ENCODE measurements at places on chromosomes 13 and 19.
A peak's percentile ranks its signal among the peaks of the same experiment; 100 is the strongest.

GRCh38 chr13:45021250-45021649 is 31.9 kb downstream of the GPALPP1 start:
- DNase-seq = no peak

DNA sequence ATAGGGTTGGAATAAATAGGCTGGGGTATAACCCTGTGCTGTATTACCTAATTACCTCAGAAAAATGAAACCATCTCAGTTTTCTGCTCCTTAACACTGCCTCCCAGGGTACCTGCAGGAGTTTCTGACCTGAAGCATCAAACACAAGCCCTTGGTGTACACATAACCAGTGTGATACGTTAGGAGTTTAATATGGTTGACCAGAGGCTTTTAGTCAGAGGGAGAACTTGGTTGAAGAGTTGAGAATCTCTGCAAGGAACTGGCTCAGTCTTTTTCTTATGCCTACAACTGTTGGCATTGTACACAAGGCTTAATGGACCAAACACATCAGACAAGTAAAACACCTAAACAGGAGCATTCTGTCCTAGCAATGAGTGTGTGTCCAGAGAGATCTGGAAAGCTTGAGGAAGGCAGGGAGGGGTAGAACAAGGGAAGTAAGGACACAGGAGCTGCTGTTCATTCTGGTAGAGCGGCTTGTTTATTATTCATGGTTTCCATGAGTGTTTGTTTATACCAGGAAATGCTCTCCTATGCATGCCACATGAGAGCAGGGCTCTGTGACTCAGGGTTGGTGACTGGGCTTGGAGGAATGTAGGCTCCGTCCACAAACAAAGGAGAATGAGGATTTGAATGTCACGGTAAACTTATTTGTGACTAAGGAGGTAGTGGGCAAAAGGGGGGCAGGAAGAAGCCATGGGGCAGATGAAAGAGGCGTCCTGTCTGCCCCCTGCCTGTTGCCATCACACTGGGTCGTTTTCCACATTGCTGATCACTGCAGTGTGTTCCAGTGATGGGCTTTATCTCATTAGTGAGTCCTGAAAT is 11.9 kb upstream of the SPATA13 start:
- DNase-seq = no peak

GRCh38 chr13:43305416-43305815 is 282.0 kb downstream of the DNAJC15 start:
- no peak for DNase-seq

DNA sequence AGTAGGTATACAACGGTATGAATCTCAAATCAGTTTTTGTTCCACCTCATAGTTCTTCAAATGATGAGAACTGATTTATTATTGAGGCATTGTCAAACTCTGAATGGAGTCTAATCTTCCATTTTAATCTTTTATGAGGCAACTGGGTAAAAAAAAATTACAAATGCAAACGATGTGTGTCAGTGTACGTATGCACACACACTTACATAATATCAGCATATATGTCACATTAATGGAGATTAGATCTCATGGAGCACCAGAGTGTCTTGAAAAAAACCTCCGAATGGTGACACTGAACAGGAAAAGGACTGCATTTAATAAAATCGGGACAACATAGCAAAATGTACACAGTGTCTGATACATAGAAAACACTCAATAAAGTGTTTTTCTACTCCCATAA is 842.7 kb downstream of the EFNB2 start:
- no peak for DNase-seq

- DNase-seq = no peak
Observed at GRCh38 chr19:19597809-19598306, 20.6 kb downstream of the PBX4 start.

GRCh38 chr13:60162096-60162495 is 1.6 kb downstream of the DIAPH3 start:
- DNase-seq = no peak

GRCh38 chr19:7839476-7839875 is 9.5 kb downstream of the EVI5L start:
- no peak for DNase-seq

GRCh38 chr13:106561551-106562170 is 6.3 kb downstream of the ARGLU1 start:
- no peak for DNase-seq

GRCh38 chr13:107375701-107376340 is 807.9 kb upstream of the ARGLU1 start:
- no peak for DNase-seq

- DNase-seq = no peak
Observed at GRCh38 chr13:28470296-28470695, 24.6 kb downstream of the FLT1 start.

DNA sequence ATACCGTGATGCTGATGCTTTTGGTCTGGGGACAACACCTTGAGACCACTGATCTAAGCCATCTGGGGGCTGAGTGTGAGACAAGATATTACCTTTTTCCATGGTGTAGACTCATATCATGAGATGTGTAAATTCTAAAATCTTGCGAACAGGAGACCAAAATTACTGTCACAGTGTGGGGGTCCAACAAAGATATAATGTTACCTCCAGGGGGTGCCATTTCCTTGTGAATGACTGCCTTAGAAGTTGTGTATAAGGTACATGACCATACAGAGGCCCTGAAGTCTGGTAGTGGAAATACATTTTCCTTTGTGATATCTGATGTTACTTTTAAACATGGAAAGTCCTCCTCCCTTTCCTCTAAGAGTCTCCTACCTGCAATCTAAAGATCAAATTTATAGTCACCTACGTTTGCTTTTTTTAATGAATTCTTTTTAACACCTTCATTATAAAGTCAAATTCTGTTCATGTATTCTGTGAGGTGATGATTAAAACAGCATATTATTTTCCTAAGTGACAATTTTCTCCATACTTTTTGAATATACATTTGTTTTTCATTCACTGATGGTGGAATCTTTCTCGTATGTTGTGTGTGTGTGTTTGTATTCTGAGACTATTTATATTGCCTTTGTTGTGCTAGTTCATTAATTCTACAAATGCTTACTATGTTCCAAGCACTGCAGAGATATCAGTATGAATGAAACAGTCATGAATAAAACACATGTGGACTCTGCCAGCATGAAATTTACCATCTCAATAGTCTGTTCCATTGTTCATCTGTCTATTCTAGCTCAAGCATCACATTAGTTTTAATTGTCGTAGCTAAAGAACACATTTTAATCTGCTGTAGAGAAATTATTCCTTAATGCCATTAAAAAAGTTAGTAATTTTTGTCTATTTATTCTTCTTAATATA is 113.7 kb downstream of the RFC3 start:
- DNase-seq = no peak

- DNase-seq = no peak
Observed at GRCh38 chr19:16384688-16385087, 60.1 kb downstream of the KLF2 start.

DNA sequence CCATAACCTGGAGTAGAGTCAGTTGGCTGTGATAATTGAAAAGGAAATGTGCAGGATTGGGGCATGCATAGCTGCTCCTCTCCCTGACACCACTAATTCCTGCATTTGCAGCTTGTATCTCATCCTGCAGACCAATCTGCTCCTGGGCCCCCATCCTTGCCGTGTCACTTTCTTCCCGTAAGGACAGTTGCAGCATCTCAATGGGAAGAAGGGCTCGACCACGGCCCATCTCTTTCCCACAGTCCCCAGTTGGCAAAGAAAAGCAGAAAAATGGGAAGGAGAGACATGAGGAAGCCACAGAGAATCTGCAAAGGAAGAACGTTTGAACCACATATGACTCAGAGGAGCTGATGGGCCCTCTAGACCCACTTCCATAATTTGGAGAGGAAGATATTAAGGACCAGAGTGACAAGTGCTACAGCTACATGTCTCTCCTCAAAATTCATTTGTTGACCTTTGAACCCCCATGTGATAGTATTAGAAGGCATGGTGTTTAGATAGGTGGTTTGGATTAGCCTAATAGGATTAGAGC is 1.8 kb upstream of the SIGLEC12 start:
- no peak for DNase-seq

GRCh38 chr19:10321417-10321797 is 5.6 kb upstream of the FDX2 start:
- no peak for DNase-seq

DNA sequence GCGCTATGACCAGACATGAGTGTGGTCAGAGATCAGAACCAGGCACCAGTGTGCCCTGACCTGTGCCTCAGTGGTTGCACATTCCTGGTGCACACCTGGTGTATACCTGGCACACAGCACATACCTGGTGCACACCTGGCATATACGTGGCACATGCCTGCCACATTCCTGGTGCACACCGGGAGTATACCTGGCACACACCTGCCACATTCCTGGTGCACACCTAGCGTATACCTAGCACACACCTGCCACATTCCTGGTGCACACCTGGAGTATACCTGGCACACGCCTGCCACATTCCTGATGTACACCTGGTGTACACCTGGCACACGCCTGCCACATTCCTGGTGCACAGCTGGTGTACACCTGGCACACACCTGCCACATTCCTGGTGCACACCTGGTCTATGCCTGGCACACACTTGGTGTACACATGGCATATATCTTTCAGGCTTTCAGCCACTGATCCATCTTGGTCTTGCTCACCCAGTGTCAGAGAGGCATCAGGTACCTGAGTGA is 61.3 kb upstream of the ADGRL1 start:
- DNase-seq = no peak

GRCh38 chr19:30074741-30075715 is 133.0 kb downstream of the URI1 start:
- no peak for DNase-seq

- peak; percentile 73 for DNase-seq
Observed at GRCh38 chr19:29379257-29380021, 146.4 kb upstream of the VSTM2B start.

DNA sequence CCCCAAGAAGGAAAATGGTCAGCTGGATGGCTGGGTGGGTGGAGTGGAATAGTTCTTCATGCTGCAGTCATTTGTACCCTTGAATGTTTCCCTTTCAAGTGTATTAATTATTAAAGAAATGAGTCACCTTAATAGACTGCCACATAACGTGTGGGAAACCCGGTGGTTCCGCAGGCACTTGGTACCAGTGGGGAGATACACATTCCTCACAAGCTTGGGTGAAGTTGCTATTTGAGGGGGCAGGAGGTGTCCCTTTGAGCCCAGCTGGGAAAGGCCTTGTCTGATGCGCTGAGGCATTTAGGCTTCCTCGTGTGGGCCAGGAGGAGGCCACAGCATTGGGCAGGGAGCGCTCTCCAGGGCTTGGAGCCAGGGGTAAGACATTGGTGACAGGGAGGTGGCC is 57.7 kb downstream of the ATP8A2 start:
- no peak for DNase-seq

DNA sequence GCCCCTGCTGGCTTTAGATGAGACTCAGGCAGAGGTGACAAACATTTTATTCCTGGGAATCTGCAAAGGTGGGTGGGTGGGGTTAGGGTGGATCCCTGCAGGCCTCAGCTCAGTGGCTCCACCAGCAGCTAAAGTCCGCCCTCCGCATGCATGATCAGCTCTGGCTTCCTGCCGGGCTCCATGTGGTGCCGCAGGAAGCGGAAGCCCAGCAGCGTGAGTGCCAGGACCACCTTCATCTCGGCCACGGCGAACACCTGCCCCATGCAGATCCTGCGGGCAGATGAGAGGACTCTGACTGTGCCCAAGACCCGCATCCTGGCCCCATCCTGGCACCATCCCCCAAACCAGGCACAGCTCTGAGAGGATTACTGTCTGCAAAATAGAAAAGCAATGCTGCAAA is 26.3 kb downstream of the CYP4F2 start:
- DNase-seq = no peak

DNA sequence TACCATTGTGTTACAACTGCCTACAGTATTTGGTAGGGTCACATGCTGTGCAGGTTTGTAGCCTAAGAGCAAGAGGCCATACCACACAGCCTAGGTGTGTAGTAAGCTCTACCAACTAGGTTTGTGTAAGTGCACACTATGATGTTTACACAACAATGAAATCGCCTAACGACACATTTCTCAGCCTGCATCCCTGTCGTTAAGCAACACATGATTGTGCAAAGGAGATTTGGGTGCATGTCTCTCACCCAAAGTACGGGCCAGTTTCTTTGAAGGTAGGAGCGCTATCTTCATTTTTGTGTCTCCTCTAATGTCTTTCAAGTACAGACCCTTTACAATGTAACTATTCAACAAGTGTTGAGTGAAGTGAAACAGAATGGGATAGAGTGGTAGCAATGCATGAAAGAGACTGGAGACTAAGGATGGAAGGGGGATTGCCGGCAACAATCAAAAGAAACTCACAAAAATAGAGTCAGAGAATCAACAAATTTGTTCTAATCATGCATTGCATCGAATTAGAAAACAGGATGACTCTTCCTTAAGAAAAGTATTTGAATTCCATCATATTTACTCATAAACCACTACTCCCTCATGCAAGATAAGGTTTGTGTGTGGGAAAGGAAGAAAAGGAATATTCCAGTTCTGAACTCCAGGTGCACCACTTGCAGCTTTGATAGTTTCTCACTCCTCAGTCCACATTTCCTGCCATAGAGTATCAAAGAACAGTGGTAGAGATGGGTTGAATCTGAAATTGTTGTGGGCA is 60.2 kb upstream of the TNFRSF19 start:
- DNase-seq = no peak

DNA sequence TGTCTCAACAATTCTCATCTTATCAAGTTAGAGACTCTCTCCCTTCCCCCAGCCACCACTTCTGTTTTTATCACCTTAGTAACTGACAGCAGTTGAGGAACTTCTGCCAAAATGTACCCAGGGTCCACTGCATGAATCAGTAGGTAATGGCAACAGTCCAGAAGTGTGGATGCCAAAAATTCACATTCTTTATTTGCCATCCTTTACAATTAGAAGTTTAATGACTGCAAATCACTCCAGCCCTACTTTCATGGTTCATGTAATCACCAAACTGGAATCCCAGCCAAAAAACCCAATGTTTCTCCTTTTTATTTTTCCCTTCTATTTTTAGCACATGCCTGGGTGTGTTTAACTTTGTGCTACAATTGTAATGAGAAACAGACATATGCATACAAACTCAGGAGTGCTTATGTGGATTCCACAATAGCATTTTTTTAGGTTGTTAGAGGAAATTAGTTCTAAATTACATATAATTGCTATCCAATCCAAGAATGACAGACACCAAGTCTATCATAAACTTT is 243.5 kb downstream of the RGCC start:
- peak; percentile 88 for DNase-seq

- DNase-seq = no peak
Observed at GRCh38 chr13:30002577-30002976, 152.2 kb upstream of the UBL3 start.

GRCh38 chr19:46552891-46553290 is 48.2 kb upstream of the CALM3 start:
- no peak for DNase-seq

GRCh38 chr19:6312018-6312417 is 21.4 kb downstream of the ACER1 start:
- no peak for DNase-seq

Measured in DMS79 treated with DMSO at 0.1 percent for 48 hours (cell line).